Kidney tubule cell (primary cell): ENCODE measurements at places on chromosomes 2 and 18.
A peak's percentile ranks its signal among the peaks of the same experiment; 100 is the strongest.

DNA sequence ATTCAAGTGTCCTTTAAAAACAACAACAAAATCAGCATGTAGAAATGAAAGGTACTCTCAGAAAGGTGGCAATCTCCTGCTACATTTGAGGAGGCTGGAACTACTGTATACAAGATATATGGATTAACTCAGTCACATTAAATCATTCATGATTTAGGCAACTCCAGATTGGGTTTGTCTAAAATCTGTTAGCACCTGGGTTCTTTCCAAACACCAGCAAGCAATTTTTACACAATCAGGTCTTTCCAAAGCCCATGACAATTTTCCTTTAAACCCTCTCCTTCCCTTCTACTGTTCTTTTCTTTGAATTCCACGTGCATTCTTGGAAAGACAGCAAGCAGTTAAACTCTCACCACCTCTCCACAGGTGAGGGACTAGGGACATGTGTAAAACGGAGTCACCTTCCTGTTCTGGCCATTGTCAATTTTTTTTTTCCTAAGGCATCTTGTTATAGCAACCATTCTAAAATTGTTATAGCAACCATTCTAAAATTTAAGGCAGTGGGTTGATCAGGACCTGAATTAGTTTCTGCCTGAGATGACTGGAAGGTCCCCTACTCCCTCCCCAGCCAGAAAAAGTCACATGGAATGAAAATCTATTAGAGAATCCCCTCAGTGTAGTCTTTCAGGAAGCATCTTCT lies 113.9 kb downstream of the ANKRD44 start:
- DNase-seq: peak; percentile 85

DNA sequence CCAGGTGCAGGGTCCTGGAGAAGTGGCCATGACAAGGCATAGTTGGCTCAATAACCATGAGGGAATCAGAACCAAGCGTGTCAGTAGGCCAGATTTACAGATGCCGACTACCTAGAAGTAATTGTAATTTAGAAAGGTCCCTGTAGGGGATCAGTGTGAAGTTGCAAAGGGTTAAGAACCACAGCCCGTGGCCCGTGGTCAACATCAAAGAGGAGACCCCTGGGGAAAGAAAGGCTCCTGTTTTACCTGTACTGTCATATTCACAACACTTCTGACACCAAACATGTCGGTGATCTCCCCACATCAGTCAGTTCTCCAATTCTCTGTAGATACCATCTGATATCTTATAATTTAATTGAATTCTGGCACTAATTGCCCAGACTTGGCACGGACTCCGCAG lies 31.0 kb downstream of the SP100 start:
- DNase-seq: no peak

GRCh38 chr2:144217853-144218633 lies 301.9 kb downstream of the ZEB2 start:
- peak; percentile 31 for DNase-seq

DNA sequence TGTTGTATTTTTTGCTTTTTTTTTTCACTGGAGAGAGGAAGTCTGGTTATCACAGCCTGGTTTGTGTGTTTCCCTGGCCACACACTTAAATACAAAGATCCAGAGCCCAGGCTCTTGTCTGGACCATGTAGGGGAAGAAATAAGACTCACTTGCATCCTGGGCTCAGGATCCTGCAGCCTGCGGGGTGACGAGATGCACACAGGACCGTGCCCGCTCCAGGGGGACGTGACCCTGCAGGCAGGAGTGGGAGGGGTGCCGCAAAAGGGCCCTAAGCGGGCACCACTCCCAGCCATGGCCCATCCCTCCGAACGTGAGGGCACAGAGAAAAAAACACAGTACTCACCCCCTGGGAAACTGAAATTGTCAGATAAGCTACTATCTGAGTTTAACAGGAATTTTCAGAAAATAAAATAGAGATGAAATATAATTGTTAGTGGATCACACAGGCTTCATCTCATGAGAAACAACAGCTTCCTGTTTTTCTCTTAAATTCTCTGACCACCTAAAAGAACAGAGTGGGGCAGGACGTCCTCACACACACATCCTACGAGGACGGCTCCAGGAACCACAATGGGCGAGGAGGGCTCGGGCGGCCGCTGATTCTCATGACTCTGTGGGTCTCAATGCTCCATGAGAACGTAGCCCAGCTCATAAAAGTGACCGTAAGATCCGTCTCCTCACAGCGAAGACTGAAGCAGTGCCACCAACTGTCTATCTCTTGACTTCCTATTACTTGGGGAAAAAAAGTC lies 142.6 kb upstream of the ALKAL2 start:
- DNase-seq: no peak

GRCh38 chr2:64987001-64987955 lies 1.9 kb upstream of the SLC1A4 start:
- peak; percentile 2 for DNase-seq

DNA sequence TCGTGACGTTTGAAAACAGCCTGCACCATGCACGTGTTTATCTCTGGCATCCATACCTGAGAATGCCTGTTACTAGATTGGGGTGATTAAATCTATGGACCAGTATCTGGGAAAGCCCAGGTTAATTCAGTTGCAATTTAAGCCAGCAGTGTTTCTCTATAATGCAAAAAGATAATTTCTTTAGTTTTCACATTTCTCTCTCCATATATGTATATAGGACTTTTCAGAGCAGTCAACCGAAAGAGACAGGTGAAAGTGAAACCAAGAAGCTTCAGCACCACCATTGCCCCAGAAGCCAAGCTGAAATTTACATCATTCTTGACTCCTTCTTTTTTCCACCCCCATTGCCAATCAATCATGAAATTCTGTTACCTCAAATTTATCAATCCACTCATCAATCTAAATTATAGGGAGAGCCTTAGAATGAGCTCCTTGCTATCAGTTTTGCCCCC lies 2.7 kb upstream of the LRP2 start:
- no peak for DNase-seq

- peak; percentile 50 for DNase-seq
These were observed 204.8 kb upstream of the GALNT5 start for GRCh38 chr2:157052685-157053224.

DNA sequence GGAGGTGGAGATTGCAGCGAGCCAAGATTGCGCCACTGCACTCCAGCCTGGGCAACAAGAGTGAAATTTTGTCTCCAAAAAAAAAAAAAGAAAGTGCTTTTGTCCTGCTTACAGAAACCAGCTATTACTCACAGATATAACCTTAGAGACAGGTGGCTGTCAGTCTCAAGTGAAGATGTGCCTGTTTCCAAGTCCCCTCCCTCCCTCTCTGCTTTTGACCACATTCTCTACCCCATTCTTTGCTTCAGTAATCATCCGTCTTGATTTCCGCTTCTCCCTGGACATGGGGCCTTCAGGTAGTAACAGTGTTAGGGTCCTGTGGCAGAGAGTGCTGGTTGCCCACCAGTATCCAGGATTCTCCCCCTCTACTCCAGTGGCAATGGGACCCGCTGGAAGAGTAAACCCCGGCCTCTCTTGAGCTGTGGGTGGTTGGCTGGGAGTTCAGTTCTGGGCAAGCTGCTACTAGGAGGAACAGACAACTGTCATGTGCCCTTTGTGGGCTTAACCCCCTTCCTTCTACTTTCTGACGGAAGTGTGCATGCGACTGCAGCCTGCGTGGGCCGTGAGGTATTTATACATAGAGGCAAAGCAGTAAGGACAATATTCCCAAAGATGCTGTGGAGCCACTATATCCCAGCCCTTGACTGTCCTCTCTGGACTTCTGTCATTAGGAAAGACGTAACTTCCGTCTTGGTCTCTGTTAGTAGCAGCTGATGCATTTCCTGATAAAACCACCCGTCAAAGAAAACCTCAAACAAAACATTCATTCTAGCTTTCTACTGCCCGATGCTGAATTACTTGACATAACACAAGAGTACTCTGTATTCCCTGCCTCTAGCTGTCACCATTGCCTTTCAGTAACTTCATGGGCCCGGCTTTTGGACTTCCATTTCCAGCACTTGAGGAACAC lies 17.8 kb downstream of the PDCL3 start:
- no peak for DNase-seq

GRCh38 chr18:3916082-3916481 lies 466.1 kb downstream of the TGIF1 start:
- DNase-seq: no peak

GRCh38 chr18:39209173-39209572 lies 1643.6 kb upstream of the CELF4 start:
- no peak for DNase-seq

DNA sequence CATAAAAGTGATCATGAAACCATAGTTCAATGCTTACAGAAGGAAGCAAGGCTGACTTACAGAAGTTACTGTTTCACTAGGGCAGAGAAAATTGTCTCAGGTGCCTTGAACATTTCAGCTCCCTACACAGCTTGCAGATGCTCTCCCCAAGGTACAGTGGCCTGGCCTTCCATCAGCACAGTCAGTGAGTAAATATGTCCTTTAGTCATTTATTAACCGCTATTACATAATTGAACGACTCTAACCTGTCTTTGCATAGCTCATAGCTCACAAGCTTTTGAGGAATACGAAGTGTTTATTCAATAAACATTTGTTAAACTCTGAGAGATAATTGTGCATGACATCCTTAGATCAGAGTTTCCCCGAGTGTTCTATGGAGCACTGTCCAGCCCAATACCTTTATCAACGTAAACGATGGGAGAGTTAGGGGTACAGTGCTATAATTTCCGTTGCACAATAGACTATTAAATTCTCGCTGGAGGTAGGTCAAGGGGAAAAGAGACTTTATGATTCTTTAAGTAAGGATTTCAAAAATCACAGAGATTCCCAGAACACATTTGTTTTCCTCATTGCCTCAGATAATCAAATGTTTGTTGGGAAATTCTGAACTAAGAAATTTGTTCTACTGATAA lies 677.8 kb downstream of the TSN start:
- peak; percentile 95 for DNase-seq

- DNase-seq: no peak
These were observed 188.6 kb downstream of the LRP1B start for GRCh38 chr2:141942006-141942789.

DNA sequence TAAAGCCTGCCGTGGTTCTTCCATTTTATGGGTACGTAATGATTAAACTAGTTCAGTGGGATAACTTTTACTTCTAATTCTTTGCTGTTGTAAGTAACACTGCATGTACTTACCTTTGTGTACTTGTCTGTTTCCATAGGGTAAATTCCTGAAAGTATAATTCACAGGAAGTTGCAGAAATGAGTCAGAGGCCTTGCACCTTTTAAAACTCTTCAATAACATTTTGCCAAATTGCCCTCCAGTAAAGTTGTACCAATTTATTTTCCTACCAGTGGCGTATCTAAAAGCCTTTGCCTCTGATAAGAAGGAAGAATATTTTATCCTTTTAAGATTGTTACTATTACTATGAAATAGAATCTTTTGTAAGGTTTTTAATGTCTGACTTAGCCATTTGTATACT lies 65.1 kb downstream of the CAB39 start:
- DNase-seq: peak; percentile 82

- DNase-seq: no peak
These were observed 31.2 kb downstream of the SMAD2 start for GRCh38 chr18:47899107-47899840.

DNA sequence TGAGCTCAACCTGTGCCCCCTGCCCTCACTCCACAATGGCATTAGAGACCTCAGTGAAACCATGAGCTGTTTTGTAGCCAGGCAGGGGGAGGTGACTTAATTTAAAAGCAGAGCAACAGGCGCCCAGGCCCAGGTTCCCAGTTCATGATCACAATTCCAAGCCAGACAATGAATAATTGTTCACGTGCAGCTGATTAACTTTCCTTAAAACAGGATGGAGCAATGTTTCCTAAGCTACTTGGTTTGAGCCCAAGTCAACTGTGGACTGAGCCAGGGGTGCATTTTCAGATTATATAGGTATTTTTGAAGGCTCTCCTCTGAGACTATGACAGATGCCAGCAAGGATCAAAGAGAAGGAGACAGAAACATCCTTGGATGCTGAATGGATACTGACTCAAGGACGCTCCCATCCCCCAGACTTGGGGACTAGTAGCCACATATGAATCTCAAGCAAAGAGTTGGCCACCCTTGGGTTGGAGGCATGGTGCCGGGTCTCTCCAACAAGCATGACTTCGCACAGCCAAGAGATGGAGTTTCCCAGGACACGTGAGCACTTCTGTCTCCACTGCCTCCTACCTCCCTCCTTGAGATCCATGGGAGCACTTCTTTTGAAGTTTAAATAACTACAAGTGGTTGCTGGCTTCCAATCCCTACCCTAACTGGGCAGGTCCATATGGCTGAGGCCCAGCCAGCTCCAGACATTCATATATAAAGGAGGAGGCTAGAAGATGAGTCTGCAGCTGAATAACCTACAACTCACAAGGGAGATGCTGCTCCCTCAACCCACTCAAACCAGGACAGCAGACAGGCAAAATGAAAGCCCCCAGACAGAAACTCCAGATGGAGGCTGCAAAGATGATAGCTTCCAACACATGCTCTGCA lies 12.7 kb downstream of the SMAD7 start:
- DNase-seq: no peak

DNA sequence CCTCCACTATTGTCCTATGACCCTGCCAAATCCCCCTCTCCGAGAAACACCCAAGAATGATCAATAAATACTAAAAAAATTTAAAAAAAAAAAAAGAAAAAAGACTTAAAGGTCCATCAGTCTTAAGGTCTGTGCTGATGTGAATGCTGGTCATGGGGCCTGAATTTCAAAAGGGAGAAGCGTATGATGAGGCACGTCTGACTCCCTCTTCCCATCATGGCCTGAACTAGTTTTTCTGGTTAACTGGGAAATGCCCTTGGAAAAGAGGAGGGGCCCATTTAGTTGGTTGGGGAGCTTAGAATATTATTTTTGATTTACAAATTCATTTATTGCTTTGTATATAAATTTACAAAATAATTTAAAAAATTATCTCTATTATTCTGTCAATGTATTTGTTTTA lies 291.0 kb upstream of the CDH19 start:
- no peak for DNase-seq

GRCh38 chr2:190792956-190793888 lies 87.4 kb upstream of the GLS start:
- peak; percentile 95 for DNase-seq

- DNase-seq: no peak
These were observed 267.4 kb upstream of the NRXN1 start for GRCh38 chr2:51299370-51299769.

DNA sequence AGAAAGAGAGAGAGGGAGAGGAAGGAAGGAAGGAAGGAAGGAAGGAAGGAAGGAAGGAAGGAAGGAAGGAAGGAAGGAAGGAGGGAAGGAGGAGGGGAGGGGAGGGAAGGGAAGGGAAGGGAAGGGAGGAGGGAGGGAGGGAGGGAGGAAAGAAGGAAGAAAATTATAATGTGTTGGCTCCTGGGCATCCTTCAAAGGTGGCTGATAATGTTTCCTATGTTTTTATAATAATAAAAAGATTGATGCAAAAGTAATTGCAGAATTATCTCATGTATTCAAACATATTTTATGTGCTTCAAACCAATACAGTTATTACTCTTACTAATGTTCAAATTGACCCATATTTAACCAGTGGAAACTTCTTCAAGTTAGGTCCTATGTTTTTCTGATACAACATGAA lies 260.9 kb downstream of the LNPK start:
- no peak for DNase-seq

- DNase-seq: peak; percentile 23
These were observed 98.6 kb downstream of the CDH2 start for GRCh38 chr18:28078298-28078697.

GRCh38 chr2:107461301-107461700 lies 365.4 kb upstream of the RGPD4 start:
- DNase-seq: no peak

- no peak for DNase-seq
These were observed 57.1 kb downstream of the TRIB2 start for GRCh38 chr2:12773586-12774394.
